Stimulated activated CD4-positive, alpha-beta T cell treated with anti-CD3 and anti-CD28 coated beads, TNF-alpha, amount 100 ng/mL, for 48 hours (primary cell): ENCODE measurements at places on chromosomes 3 and 15.

DNA sequence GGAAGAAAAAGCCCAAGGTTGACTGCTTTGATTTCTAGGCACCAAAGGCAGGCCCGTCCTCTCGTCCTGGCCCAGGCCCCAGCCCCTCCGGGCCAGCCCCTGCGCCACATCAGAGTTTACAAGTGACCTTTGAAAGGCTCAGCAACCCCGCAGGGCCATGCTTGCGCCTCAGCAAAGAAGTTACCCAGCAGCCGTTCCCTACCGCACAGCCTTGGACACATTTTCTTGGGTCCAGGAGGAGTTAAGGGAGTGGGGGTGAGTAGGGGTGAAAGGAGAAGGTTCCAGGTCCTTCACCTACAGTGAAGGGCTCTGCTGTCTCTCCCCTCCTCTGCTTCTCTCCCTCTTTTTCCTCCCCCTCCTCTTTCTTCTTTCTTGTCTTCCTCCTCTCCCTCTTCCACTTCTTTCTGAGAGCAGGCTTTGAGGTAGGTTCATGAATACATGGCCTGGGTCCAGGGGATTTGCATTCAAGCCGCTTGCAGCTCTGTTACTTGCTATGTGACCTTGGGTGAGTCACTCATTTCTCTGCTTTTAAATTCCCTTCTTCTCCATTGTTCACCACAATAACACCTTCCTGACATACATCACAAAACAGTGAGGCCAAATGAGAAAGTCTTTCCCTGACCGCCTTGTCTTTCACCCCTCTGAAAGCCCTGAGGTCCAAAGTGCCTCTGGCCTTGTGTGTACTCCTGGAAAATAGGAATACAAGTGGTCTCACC is 223.3 kb upstream of the TPRG1 start:
- no peak for DNase-seq

- DNase-seq: no peak
Observed at GRCh38 chr3:189684317-189684716, 53.1 kb downstream of the TP63 start.

- no peak for DNase-seq
Observed at GRCh38 chr3:47265725-47266428, 16.7 kb downstream of the KIF9 start.

- DNase-seq: no peak
Observed at GRCh38 chr3:103937094-103937493, 1429.6 kb upstream of the ALCAM start.

GRCh38 chr15:89656116-89656815 is 999 bp upstream of the KIF7 start:
- no peak for DNase-seq

DNA sequence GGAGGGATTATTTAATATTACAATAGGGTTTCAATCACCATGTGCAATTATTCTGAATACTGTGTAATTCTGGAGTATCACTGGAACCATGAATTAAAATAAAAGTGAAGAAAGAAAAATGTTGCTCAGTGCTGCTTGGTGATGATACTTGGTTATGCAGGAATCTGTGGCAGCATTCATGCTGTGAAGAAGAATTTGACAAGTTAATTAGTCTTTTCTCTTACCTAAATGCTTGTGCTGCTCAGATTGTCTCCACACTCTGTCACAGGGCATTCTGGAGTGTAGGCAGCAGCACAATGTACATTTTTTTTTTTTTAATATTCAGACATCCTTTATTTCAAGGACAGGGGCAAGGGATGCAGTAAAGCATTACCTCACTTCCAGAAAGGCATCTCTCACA is 749.3 kb upstream of the CADM2 start:
- DNase-seq: no peak

DNA sequence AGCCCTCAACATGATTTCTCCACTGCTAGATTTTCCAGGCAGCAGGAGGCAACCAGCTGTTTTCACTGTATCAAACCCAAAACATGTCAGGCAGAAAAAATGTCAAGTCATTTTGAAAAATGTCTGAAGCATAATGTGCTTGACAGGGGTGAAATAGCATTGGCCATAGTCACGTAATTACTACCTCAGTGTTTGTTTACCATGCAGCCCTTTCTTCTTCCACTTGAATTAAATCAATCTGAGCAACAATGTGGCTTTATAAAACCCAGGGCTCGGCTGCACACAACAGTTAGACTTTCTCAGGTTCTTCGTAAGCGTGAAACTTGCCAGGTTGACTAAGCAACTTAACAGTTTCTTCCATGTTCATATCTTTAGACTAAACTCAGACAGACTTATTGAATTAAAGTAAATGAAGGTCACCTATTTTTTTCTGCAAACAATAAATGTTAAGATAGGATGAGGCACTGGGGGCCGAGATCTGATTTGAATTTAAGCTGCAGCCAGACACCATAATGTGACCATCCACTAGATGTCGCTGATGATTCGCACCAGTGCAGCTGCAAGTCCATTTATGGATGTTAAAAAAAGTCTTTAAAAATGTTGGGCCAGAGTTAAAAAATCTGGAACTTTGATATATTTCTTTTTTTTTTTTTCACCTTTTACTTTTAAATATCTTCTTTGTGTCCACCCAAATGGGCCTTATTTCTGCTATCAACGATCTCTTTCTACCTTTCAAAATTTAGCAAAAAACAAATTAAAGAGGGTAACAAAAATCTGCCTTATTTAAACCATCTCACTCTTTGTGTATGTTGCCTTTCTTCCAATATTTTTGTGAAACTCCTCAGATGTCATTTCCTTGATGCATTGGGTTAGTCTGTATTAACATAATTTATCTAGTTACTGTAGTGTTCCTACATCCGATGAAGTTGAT is 305.9 kb downstream of the CACNA2D3 start:
- peak; percentile 7 for DNase-seq

GRCh38 chr15:38824719-38825118 is 260.1 kb upstream of the RASGRP1 start:
- DNase-seq: no peak

GRCh38 chr15:49154799-49155109 is 645 bp downstream of the COPS2 start:
- no peak for DNase-seq

- no peak for DNase-seq
Observed at GRCh38 chr15:31439328-31439727, 112.7 kb downstream of the KLF13 start.

GRCh38 chr15:26981492-26981891 is 10.5 kb downstream of the GABRG3 start:
- DNase-seq: no peak

DNA sequence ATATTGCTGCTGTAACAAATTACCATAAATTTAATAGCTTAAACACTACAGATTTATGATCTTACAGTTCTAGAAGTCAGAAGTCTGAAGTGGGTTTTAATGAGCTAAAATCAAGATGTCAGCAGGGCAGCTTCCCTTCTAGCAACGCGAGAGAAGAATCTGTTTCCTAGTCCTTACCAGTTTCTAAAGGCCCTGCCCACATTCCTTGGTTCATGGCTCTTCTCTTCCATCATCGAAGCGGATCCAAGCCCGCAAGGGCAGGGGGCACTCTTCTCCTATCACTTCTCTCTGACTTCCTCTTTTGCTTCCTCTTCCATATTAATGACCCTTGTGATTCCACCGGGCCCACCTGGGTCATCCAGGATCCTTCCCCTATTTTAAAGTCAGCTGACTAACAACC is 16.1 kb downstream of the MINDY4B start:
- DNase-seq: no peak

DNA sequence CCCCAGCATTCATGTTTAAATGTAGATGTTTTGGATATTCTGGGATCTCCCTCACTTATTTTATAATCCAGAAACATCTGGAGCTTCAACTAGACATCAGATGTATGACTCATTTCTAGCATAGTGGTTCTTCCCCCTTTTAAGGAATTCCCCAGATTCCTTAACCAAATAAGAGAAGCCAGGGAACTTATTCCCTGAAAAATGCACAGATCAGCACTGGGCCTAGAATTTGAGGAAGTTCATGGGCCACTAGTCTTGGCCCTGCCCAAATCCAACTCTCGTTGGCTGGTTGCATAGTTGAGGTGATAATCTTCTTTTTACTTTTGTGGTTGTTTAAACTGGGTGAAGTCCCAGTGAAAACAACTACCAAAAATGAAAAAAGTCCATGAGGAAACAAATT is 20.4 kb downstream of the RARRES1 start:
- no peak for DNase-seq

DNA sequence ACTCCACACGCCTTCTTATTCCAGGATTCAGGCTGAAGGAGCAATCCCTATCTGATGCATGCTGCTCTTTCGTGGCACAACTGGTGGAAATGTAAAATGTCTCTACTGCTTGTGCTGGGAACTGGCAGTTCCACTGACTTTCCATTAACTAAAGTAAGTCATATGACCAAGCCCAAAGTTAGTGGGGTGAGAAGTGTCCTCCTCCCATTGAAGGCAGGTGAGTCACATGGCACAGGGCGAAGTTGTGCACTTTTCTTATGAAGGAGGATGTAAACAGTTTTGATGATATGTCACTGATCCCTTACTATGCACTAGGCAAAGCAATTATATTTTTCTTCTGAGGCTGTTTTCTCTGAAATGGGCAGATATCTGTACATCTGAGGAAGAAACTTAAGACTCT is 51.6 kb downstream of the SLC7A14 start:
- no peak for DNase-seq

DNA sequence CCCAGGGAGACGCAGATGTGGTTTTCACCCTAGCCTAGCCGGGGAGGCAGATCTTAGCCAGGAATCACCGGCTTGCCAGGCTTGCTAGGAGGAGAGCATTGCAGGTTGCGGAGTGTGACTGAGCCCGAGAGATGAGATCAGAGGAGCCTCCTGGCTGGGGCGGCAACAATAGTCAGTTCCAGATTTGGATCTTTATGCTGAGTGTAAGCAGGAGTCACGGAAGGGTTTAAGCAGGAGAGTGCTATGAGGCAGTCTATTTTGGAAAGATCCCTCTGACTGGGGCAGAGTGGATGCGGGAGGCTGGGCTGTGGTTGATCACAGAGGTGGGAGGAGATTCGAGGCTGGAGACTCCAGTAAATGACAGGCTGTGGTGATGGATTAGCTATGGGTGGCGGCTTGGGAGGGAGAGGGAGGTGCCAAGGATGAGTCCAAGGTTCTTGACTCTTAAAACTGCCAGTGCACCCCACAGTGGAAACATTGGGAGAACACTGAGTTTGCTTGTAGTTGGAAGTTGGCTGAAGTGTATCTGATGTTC is 10.4 kb upstream of the BAHD1 start:
- no peak for DNase-seq

GRCh38 chr3:30770387-30770786 is 124.1 kb downstream of the GADL1 start:
- DNase-seq: no peak

DNA sequence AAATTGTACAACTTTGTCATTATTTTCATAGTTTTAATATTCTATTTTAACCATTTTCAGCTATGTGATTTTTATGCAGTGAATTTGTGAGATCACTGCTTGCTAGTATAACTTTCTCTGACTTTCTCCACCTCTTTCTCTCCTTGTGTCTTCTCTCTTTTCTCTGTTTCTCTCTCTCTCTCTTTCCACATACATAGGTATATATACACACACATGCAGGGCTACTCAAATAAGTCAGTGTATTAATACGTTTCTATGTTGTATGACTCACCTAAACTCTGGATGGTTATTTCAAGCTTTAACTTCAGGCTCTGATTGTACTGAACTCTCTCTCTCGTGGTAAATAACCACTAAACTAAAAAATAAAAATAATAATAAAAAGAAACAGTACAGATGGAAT is 1389.3 kb upstream of the ALCAM start:
- no peak for DNase-seq

DNA sequence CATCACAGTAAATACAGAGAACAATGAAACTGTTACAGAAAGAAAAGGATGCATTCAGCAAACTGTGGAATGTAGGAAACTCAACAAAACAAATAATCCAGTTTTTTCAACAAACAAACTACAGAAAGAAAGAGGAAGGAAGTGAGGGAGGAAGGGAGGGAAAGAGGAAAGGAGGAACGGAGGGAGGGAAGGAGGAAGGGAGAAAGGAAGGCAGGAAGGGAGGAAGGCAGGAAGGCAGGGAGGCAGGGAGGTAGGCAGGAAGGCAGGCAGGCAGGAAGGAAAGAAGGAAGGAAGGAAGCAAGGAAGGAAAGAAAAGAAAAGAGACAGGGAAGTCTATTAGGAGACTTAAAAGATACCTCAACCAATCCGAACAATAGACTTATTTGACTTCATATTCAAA is 135.7 kb downstream of the EFHB start:
- DNase-seq: no peak

- DNase-seq: no peak
Observed at GRCh38 chr3:89025185-89025584, 82.2 kb upstream of the EPHA3 start.

DNA sequence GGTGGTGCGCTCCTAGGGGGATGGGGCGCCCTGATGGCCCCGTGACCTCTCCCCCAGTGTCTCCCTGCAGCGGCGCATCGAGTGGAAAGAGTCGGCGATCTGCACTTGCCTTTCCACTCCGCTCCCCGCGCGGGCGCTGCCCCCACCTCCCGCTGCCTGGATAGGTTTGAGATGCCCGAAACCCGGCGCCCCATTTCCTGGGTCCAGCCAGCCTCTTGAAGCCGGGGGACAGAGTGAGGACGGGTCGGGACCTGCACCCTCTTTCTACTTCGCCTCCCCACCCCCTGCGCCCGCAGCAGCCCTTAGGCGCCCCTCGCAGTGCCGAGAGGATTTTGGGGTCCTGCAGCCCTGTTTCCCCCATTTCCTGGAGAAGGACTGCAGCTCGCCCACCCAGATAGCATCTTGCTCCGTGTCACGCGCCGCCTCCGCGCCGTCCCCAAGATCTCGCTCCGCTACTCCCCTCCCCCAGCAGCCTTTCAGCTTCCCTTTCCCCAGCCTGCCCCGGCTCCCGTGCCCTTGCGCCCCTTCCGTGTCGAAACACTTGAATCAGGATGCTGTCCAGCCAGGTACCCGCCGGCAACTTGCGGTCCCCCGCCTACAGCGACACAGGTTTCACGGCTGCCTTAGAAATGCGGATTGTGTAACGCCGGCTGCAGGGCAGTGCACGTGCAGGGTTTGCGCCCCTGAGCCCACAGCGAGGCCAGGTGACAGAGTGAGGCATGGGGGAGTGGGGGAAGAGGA is 519 bp downstream of the ABHD6 start:
- peak; percentile 17 for DNase-seq

GRCh38 chr15:79193103-79193502 is 89.4 kb upstream of the ANKRD34C start:
- no peak for DNase-seq

DNA sequence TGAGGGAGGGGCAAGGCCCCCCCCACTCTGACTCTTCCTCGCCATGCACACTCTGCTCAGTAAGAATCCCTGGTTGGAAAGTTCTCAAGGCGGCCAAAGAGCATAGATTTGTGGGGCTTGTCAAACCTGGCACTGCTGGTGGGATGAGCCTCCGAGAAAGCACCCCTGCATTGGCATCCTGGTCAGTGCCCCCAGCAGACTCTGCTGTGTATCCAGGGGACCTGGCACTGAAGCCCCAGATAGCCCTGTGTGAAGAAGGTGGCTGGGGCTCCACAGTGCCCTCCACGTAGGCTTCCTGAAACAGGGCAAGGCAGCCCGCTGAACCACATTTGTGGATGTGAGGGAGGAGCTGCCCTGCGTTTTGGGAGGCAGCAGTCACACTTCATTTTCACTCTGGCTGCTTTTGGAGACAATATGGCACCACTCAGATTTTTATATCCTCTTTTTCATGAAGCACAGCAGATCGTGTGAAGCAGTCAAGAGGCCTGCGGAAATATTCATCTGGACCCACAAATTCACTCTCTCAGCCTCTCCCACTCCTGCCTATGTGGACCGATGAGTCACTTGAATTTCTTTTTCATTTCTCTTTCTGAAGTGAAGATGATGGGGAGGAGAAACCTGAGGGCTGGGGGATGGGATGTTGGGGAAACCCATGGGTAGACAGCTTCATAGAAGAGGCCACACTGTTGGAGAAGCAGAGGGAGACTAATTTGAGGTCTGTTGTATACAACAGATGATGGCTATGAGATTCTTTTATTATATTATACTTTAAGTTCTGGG is 88.7 kb upstream of the BCL6 start:
- DNase-seq: peak; percentile 36
